Stimulated activated CD4-positive, alpha-beta T cell treated with anti-CD3 and anti-CD28 coated beads, TNF-alpha, amount 100 ng/mL, for 1 hour (primary cell): ENCODE measurements at places on chromosomes 4 and X.
A peak's percentile ranks its signal among the peaks of the same experiment; 100 is the strongest.

GRCh38 chrX:126557151-126557550 is 4.5 kb upstream of the DCAF12L1 start:
- no peak for DNase-seq

DNA sequence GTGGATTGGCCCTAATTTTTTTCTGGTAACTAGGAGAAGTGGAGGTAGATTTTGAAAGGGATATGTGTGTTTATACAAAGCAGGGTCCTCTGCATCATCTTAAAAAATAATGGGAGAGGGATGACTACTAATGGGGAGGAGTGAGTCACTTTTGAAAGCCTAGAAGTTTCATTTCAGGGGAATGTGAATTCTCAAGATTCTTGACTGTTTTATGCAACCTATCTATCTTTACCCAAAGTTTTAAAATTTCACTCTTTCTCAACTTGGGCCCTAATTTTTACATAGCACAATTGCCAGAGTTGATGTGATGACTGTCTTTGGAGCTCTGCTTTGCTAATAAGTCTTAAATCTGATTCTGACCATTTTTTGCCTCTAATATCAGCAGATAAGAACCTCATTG is 445.2 kb downstream of the GRXCR1 start:
- DNase-seq = no peak

GRCh38 chr4:112865443-112865842 is 184.0 kb upstream of the ANK2 start:
- DNase-seq = no peak

GRCh38 chrX:120485638-120486520 is 16.8 kb upstream of the LAMP2 start:
- DNase-seq = peak; percentile 36

- no peak for DNase-seq
These were observed 124.0 kb upstream of the PJA1 start for GRCh38 chrX:69289046-69289792.

- no peak for DNase-seq
These were observed 600.6 kb downstream of the ANKRD50 start for GRCh38 chr4:124111922-124112321.

- no peak for DNase-seq
These were observed 179.6 kb downstream of the SHROOM3 start for GRCh38 chr4:76614589-76614988.

DNA sequence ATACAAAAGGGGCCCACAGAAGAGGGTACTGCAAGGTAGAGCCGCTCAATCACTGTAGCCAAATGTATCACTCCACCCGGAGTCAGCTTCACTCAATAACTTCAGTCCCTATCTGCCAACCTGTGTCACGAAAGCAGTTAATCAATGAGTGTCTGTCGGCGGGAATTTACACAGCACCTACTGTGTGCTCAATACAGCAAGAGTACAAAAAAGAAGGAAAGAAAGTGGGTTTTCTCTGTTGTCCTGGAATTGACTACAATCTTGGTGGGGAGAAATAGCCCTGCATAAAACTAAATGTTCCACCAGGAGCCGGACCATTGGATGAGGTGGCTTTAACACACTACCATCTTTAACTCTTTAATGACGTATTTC is 780 bp upstream of the NKRF start:
- no peak for DNase-seq

GRCh38 chr4:92952426-92952825 is 648.7 kb downstream of the GRID2 start:
- no peak for DNase-seq

DNA sequence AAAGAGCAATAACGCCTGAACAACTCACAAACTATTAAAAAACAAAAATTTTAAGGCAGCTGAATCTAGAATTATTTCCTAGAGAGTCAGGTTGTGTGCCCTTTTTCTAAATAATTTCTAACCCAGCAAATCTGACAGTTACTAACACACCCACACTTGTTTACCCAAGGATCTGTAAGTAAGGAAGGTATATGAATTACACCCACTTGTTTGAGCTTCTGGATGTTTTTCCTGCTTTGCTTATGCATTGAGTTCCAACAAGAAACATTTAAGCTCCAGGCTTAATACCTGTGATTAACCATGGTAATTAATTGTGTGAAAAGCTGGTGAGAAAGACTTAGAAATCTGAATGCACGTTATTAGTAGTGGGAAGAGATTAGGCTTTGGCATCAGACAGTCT is 1.5 kb downstream of the NIPAL1 start:
- DNase-seq = no peak

DNA sequence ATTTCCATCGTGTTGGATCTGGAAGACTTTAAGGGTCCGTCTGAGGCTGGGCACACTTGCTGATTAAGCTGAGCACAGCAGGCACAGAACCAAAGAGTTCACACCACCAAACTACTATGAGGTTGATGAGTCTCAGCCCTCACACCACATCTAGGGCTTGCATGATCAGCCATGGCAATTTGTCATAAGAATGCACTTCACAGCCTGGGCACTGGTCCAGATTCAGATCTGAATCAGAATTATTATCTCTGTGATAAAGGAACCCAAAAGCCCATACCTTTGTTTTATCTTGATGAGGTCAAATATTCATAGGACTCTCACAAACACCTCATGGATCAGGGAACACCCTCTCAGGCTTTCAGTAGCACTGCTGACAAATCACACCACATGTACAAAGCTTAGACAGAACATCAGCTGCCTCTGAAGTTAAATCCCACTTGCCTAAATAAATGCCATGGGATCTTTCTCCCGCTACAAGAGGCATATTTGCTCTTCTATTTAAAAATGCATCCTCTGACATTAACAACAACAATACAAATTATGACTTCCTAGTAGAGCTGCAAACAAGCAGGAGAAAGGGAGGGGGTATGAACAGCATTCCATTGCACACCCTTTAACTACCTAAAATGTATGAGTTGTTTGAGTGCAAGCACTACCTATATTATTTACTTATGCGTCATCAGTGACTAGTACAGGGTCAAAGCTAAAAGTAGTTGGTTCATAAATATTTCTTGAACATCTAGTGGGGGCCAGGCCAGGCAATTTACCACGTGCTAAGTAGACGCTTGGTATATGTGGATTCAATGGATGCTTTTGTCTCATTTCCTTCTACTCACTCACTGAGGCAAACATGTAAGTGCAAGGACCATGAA is 186.3 kb upstream of the FGF13 start:
- DNase-seq = no peak

DNA sequence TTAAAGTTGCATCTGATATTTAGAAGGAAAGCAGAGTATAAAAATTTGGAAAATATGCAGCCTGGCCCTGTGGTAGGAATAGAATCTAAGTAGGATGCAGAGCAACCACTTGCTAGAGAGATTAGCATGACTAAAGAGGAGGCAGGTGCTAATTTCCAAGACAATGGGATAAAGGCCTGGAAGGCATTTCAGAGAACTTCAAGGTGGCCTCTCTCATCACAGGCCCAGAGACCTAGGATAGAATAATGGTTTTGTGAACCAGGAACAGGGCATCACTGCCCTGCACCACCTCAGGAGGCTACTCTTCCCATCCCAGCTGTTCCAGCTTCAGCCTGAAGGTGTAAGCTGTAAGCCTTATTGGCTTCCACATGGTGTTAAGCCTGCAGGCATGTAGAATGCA is 621.7 kb upstream of the HS3ST1 start:
- no peak for DNase-seq

GRCh38 chrX:46340696-46341095 is 204.5 kb downstream of the ZNF674 start:
- no peak for DNase-seq

- DNase-seq = no peak
These were observed 79.0 kb downstream of the KLHL8 start for GRCh38 chr4:87141428-87141827.

- DNase-seq = no peak
These were observed 1125.8 kb downstream of the STIM2 start for GRCh38 chr4:27986476-27986875.

DNA sequence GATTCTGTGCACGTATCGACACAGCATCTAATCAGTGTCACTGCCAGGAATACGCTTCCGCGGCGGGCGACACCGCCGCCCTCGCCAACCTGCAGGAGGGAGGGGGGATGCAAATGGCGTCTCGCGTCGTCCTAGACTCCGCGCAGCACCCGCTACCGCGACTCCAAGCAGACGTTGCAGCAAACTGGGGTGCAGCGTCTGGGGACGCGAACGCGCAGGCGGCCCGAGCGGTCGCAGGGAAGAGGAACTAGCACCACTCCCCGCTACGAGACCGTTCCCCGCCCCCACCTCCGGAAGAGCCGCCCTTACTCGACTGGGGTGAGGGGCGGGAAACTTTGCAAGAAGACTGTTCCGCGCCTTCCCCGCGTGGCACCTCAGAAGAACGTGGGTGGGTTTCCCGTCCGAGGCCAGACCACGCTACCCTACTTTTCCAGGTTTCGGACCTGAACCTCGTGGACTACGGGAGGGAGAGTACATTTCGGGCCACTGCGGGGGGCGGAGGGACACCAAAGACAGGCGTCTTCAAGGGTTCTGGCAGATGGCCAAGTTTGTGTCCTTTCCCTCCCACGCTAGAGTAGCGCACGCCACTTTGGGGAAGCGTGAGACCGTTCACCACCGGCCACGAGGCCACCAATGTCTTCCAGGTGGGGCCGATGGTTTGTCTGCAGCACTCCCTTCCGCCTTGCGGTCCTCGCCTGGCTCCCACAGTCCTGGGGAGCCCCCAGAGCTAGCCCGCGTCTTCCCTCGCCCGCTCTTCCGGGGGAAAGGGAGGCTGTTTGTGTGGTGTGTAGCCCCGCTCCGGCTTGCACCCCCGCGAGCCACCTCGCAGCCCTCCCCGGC is 78.0 kb upstream of the BCOR start:
- peak; percentile 65 for DNase-seq

DNA sequence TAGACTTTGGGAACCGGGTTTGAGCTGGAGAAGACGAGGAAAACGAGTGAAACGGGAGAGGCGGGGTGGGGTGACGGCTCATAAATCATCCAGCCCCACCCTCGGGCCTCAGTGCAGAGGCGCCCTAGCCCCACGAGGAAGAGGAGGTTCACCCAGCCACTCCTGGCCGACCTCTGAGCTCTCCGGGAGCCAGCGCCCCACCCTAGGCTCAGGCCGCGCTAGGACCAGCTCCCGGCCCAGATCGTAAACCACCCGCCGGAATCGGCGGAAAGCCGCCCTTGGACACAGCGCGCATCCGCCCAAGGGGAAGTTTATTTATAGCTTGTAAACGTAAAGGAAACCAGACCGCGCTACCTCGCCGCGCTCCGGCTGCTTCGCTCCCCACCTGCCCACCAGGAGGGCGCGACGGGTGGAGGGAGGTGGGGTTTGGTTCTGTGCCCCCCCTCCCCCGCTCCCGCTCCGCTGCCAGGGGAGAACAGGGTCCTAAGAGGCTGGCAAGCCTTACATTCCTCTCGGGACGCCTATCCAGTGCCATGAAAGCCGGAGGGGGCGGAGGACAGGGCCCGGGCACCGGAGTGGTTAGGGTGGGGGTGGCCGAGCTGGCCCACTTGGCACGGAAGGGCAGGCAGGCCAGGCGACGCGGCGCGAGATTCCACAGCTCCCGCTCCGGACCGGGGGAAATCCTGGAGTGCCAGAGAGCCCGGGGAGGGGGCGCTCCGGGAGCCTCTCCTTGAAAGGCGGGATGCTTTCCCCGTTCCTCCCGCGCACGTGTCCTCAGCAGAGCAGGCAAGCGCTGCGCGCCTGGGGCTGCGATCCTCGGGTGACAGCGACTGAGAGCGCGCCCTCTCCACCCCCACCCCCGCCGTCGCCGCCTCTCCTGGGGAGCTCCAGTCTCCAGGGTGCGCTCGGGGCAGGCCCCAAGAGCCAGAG is 84.2 kb downstream of the BCOR start:
- no peak for DNase-seq

- no peak for DNase-seq
These were observed 136.0 kb downstream of the GUCY2F start for GRCh38 chrX:109345856-109346255.

DNA sequence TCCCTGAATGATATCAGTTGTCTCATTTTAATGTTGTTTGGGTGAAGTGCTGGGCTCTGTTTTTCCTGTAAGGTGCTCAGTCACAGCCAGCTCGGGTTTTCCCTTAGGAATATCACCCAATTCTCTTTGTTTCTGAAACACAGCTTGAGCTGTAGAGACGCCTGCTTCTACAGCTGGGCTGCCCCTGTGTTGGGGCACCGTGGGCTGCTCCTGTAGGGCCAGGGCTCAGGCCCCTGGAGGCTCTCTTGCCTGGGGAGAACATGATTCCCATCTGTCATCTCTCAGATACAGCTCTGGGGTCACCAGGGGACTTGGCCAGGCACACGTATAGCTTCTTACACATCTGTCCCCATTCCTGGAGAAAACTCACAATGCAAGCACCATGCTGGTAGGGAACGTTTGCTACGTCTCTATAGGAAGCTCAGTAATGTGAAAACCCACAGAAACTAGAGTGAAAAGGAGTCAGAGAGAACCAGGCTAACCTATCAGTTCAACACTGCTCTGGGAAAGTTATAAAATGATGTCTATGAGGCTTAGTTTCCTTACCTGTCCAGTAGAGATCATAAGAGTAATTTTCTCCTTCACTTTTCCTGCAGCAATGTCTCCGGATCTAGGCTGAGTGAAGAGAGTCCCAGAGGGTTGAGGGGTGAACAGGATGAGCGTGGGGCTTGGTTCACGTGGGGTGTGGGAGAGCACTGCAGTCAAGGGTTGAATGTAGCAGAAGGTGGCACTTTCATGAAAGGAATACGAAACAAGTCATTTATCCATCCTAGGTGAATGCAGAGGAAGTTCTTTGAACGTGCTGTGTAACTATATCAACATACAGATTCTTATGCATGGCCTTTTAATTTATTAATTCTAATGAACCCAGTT is 14.5 kb downstream of the FHDC1 start:
- no peak for DNase-seq

DNA sequence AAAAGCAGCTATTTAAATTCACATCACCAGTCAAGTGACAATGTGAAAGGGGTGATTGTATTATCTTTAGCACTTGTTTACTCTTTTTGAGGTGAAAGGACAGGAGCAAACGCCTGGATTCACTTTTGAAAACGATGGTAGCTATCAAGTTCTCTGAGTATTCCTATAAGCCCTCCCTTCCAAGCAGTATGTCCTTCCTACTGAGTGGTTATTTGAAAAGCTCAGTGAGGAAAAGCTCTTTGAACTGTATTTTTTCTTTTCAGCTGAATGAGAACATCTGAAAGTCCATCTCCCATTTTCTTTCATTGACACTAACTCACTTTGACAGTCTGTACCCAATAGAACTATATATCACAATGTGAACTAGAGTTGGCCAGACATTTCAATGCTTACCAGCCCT is 9.1 kb upstream of the CTSO start:
- DNase-seq = no peak

GRCh38 chr4:55078987-55079386 is 46.4 kb downstream of the KDR start:
- DNase-seq = no peak
